GM20000 (cell line): ENCODE measurements at places on chromosomes 11 and 22.

GRCh38 chr11:18768472-18768901, 23.1 kb downstream of the PTPN5 start:
- DNase-seq = peak; percentile 64

DNA sequence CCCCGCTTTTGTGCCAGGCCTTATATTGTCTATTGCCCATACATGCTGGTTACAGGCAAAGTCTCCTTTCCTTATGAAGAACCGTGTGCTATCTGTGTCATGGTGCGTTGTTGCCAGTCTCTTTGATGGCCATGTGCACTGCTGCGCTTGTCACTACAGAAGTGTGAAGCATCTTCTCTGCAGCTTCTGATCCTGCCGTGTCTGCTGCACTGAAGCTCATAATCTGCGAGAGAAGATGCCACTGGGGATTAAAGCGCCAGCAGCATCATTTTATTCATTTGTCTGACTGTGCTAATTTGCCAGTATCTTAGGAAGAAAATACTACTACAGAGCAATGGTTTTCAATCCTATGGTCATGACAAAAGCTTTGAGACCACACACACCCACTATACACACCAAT, 330.1 kb downstream of the FAT3 start:
- no peak for DNase-seq

GRCh38 chr11:112289588-112290492, 29.2 kb upstream of the PLET1 start:
- DNase-seq = peak; percentile 89

GRCh38 chr11:67113231-67113721, 5.8 kb upstream of the KDM2A start:
- peak; percentile 68 for DNase-seq

- DNase-seq = no peak
Measured at GRCh38 chr22:25488244-25489020, 76.0 kb upstream of the GRK3 start.

DNA sequence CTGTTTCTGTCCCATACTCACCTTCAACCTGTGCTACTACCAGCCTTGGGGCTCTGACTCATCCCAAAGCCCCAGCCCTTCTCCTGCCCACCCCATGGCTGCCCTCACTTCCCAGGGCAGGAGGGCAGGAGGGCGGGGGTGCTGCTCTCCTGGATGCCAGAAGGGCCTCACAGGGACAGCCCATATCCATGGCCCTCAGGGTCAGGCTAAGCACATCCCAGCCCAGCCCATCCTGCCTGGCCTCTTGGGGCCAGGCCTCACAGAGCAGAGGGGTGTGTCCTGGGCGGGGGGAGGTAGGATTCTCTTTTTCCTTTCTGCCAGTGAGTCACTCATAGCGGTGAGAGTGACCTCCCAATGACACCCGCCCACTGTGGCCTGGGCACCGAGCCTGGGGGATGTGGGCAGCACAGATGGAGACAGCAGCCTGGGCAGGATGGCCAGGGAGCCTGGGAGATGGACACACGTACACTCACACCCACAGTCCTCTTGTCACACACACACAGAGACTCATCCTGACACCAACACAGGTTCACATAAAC, 2.4 kb downstream of the LTBP3 start:
- no peak for DNase-seq

DNA sequence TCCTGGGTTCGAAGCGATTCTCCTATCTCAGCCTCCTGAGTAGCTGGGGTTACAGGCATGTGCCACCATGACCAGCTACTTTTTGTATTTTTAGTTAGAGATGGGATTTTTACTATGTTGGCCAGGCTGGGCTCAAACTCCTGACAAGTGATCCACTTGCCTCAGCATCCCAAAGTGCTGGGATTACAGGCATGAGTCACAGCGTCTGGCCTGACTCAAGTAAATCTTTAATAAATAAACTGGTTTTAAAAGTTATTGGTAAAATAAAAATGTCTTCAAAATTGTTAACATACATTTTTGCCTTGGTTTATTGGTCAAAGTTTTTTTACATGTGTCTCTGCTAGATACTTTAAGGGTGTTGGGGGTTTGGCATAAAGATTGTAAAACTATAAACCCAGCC, 7.3 kb upstream of the PES1 start:
- no peak for DNase-seq

GRCh38 chr22:47550524-47551430, 788.3 kb downstream of the TBC1D22A start:
- DNase-seq = no peak

DNA sequence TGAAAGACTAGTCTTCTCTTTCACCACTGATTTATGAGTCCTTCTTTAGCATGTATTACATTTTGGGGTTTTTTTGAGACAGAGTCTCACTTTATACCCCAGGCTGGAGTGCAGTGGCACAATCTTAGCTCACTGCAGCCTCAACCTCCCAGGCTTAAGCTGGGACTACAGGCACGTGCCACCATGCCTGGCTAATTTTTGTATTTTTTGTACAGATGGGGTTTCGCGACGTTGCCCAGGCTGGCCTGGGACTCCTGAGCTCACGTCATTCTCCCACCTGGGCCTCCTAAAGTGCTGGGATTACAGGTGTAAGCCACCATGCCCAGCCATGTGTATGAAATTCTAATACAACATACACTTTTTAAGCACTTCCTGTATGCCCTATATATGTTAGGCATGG, 26.3 kb upstream of the CXCR5 start:
- DNase-seq = no peak

GRCh38 chr11:19905280-19905853, 192.7 kb downstream of the NAV2 start:
- DNase-seq = peak; percentile 21

- DNase-seq = peak; percentile 40
Measured at GRCh38 chr11:129881570-129882170, 13.7 kb downstream of the NFRKB start.

DNA sequence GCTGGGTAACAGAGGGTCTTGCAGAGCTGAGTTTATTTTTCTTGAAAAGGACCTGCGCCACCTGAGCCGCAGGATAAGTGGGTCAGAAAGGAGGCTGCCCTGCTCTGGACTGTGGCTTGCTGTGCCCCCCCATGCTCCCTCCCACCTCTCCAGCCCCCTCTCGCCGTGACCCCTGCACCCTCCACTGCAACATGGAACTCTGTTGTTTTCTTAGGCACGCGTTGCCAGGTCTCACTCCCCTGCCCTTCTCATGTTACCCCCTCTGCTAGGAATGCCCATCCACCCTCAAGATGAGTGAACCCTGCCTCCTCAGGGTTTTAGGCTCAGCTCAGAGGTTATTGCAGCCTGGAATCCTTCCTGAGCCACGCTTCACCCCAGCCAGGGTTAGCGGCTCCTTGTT, 10.8 kb downstream of the ETS1 start:
- no peak for DNase-seq

- peak; percentile 77 for DNase-seq
Measured at GRCh38 chr11:111938687-111939160, 1.6 kb downstream of the DIXDC1 start.

DNA sequence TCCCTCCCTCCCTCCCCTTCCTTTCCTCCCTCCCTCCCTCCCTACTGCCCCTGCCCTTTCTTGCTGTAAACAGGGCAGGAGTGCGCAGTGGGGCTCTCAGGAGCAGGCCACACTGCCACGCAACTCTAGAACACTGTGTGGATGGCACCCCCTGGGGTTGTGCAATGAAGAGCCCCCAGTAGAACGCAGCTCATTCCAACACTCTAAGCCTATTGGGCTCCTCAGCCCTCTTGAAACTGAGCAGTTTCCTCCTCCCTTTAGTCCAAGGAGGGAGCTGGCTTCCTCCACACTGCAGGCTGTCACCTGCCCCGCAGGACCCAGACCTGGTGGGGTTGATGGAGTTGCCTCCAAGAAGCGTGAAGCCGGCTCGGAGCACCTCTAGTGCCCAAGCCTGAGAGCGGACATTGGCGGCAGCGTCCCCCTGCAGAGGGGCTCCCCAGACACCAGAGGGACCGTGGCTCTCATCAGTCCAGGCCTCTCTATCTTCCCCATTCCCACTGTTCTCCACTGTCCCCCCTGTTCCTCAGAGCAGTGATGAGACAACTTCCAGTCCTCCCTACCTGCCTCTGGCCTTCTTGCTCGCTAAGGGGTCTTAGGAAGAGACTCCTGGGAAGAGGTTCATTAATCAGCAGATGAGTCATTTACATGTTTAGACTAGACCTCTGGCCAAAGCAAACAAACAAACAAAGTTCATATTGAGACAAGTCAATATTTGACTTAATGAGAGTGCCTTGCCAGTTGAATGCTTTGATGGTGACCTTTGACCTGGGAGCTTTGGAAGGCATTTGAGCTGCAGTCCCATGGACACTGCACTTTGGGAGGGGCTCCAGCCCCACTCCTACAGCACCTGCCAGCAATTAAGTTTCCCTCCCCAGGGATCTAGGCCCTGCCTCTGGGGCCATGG, 64.0 kb downstream of the RPUSD4 start:
- no peak for DNase-seq

- peak; percentile 76 for DNase-seq
Measured at GRCh38 chr11:17208257-17208999, 642 bp upstream of the PIK3C2A start.

- no peak for DNase-seq
Measured at GRCh38 chr22:41782316-41782715, 18.2 kb upstream of the CCDC134 start.

- no peak for DNase-seq
Measured at GRCh38 chr11:102936864-102937509, 18.5 kb downstream of the MMP13 start.

GRCh38 chr22:40479887-40480538, 109.6 kb downstream of the SGSM3 start:
- DNase-seq = no peak

- DNase-seq = no peak
Measured at GRCh38 chr11:104259121-104259610, 95.2 kb upstream of the PDGFD start.

GRCh38 chr11:132920451-132921096, 611.7 kb downstream of the OPCML start:
- no peak for DNase-seq

DNA sequence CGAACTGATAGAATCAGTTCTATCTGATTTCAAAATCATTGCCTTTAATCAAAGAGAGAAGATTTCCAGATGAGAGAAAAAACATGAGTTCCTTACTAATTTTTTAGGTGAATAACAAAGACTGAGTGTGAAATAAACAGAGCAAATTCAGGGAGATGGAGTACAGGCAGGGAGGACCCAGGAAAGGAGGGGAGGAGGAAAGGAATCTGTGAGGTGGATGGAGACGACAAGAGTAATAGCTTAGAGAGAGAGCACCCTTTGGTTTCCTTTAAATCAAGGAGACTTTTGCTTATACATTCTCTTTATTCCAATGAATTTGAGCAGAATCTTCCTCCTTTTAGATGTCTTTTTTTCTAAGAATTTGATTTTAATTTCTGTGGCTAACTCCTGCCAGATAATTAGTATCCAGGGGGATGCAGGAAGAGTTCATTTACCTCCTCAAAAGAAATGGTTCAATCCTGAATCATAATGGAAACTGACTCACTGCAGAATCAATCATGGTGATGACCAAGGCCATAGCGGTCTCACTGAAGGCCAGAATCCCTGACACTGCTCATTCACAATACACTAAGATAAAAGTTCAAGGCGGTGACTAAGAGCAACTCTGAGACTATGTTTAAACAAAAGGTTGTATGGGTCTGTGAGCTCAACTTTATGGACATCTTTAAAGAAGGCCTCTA, 234.0 kb upstream of the ZC3H12C start:
- no peak for DNase-seq

DNA sequence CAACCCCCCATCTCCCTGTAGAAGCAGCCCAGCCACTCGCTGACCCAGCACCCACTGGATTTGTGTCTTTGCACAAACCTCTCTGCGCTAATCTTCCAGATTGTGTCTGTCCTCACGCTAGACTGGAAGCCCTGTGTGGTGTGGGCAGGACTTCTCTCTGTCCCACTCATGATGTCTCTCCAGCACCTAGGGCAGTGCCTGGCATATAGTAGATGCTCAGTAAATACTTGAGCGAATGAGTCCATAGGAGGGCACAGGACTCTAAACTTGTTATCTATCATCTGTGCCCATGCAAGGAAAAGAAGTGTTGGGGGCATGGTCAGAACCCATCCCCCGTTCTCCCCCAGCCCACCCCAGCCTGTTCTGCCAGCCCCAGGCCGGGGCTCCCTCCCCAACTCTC, 22.9 kb downstream of the RPL3 start:
- DNase-seq = no peak

DNA sequence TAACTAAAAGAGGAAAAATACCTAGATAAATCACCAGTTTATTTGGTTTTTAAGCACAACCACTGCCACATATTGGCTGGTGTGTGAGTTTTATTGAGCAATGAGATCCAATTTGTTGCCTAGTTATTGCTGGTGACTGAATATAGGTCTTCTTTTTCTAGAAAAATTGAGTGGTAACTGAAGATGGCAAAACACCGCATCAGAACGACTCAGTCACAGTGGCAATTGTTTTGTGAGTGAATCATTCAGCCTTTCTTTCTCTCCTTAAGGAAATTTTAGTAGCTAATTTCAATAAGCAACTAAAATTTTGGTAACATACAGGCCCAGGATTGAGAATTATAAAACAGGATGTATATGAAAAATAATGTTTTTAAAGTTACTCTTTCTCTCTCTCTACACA, 533.0 kb downstream of the KCNA4 start:
- no peak for DNase-seq

DNA sequence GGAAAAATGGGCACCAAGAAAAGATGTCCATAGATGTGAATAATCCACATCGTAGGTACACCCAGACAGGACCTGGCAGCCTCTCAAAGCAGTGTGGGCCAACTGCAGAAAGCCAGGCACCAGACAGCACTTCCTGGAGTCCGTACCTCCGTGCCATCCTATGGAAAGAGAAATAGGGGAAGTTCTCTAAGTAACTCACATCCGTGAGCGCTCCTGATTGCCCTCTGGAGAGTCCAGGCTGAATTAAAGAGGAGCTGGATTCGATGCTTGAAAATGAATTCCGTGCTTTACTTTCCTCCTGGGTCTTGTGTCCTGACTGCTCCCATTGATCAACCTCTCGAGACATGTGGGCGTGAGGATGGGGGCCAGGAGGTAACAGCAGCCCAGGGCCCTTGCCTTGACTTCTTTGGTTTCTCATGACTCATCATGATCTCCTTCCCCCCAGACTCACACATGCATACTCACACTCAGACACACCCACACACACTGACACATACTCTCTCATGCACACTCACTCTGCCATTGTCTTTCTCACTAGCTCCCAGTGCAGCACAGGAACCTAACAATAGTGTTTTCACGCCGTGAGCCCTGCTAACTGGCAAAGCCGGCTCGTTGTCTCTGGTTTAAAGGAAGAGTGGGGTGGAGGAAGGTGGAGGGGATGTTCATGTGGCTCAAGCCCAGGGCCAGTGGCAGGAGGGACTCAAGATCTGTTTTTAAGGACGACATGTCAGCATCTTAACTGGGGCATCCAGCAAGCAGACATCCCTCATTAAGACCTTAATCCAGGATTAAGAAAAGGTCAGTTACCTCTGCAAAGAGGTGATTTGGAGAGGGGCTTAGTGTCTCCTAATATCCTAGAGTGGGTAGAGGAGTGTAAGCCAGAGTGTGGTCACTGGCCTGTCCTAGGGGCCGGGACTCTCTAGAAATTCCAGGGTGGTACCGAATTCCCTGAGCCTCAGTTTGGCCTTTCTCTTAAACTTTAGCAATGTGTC, 104.2 kb downstream of the SCN3B start:
- DNase-seq = no peak

- DNase-seq = no peak
Measured at GRCh38 chr11:132809070-132809469, 723.2 kb downstream of the OPCML start.

GRCh38 chr11:134120143-134120850, 51.4 kb downstream of the JAM3 start:
- no peak for DNase-seq
